ENCODE measurements at places on chromosomes 4 and X.

GRCh38 chrX:142156567-142156966 lies 48.5 kb downstream of the MAGEC2 start:
- DNase-seq, result no peak

- no peak for DNase-seq
Measured at GRCh38 chr4:34323549-34324320, 1920.6 kb downstream of the ARAP2 start.

GRCh38 chrX:10157032-10157341 lies 212 bp downstream of the CLCN4 start:
- DNase-seq, result no peak

DNA sequence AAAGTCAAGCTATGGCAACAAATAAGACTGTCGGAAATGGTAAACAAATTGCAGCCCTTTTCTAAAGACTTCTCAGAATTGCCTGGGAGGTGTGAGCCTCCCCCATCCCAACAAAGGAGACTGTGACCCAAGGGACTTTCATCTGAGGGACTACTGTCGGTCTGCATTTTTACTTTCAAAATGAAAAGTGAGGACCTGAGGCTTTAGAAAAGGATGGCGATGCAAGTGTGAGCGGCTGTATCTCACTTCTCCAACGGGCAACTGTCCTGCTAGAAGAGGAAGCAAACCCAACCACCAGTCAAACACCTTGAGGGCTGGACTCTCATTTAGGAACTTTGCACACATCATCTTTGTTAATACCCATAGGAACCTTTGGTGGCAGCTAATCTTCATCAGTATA lies 62.6 kb upstream of the CLNK start:
- DNase-seq, result no peak

DNA sequence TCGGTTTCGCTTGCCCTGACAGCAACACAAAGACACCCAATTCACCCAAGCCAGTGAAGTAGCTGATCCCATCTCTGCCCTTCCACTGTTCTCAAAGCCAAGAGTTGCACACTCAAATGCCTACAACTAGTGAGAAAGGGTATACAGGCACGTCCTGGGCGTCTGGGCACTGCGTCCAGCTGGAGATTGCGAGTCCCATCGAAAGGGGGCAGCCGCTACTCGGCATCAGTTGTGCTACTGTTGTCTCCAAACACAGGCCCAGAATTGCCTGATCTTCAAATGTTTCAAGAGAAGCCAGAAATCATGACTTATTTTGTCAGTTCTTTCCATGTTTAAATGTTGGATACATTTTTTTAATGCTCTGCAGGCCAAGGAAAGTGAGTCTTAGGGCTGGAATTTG lies 487.8 kb downstream of the BCOR start:
- no peak for DNase-seq

DNA sequence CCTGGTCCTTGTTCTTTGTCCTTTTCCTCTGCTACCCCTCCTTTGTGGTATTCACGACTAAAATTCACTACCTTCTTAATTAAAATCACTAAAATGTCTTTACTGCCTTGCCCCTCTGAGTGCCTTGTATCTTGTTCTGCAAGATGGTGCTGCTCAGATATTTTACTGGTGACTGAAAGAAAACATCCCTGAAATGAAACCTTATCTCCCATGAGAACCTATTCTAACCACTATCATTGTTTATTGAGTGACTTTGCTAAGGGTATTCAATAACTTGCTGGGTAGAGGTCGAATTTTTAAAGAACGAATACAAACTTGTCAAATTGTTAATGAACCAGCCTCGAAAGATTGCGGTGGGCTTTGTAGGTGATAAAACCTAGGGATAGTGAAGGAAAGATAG lies 52.8 kb downstream of the SPRY1 start:
- DNase-seq, result no peak

GRCh38 chr4:112060212-112060611 lies 85.0 kb upstream of the FAM241A start:
- DNase-seq, result no peak

- DNase-seq, result no peak
Measured at GRCh38 chrX:130080791-130081367, 29.4 kb downstream of the ELF4 start.

GRCh38 chrX:21683941-21684340 lies 25.8 kb upstream of the KLHL34 start:
- DNase-seq, result no peak
